HFFc6 (cell line): ENCODE measurements at places on chromosomes 3 and 15. TPM values are rescaled to one million over a fixed set of nuclear protein-coding genes. Genes with fewer than 3 reads are reported as not detected.

RTP4 gene
- total RNA-seq: not detected in 3 replicates

CCDC39 gene
- not detected in 3 replicates for total RNA-seq

CCDC54 gene
- total RNA-seq: not detected in 3 replicates

- DNase-seq: no peak
- no peak overlapping the region for H3K27ac ChIP-seq
- peaks cover 26% of the 10 kb centered on the region for H3K27me3 ChIP-seq
- peaks cover 13% of the 10 kb centered on the region for H3K36me3 ChIP-seq
Measured at GRCh38 chr3:127053450-127053849, 70.5 kb downstream of the PLXNA1 start.

DNA sequence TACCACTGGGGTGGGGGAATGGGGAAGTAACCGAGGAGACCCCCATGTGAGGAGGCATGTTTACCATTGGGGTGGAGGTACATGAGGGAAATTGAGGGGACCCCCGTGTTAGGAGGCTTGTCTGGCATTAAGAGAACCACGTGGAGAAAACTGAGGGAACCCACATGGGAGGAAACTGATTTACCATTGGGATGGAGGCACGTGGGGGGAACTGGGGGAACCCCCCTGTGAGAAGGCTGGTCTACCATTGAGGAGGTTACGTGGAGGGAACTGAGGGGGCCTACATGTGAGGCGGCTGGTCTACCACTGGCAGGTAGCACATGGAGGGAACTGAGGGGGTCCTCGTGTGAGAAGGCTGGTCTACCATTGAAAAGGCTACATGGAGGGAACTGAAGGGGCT lies 159.4 kb downstream of the FBLN2 start:
- H3K4me3 ChIP-seq: no peak overlapping the region
- H3K27me3 ChIP-seq: peaks cover 8% of the 10 kb centered on the region
- DNase-seq: no peak

- H3K36me3 ChIP-seq: peaks cover 2% of the 10 kb centered on the region; the same call in 1 of the 2 replicates
- H3K27me3 ChIP-seq: peaks cover 1% of the 10 kb centered on the region
- peak; percentile 25 for DNase-seq
- peak overlapping the region; percentile 66; the same call in 1 of the 2 replicates for H3K4me3 ChIP-seq
- peaks cover 37% of the 10 kb centered on the region for H3K4me1 ChIP-seq
Measured at GRCh38 chr15:72340366-72340765, 20.4 kb upstream of the CELF6 start.

- no peaks in the 10 kb centered on the region for H3K36me3 ChIP-seq
- H3K4me3 ChIP-seq: no peak overlapping the region
- no peak for DNase-seq
- no peaks in the 10 kb centered on the region for H3K27me3 ChIP-seq
- H3K27ac ChIP-seq: no peak overlapping the region
- no peaks in the 10 kb centered on the region for H3K4me1 ChIP-seq
Measured at GRCh38 chr3:164375995-164376394, 702.3 kb downstream of the SI start.
